ENCODE measurements at places on chromosomes 7 and 10. TPM values are rescaled to one million over a fixed set of nuclear protein-coding genes. Genes with fewer than 3 reads are reported as not detected.

SLC39A12 gene
- total RNA-seq = 2.2 TPM

BMPER gene
- total RNA-seq = 4.5 TPM

TNS3 gene
- total RNA-seq = 7.5 TPM

PLPP4 gene
- 20.4 TPM for total RNA-seq

LRRTM3 gene
- total RNA-seq = 30.7 TPM

AGAP9 gene
- 2.2 TPM for total RNA-seq

ZP3 gene
- total RNA-seq = 1.4 TPM

FKBP6 gene
- not detected for total RNA-seq

Measured in occipital lobe (tissue), 3 donors.